Pulmonary artery endothelial cell (primary cell): ENCODE measurements at places on chromosomes 4 and X.

- no peak for DNase-seq
These were observed 70.5 kb upstream of the IRF2 start for GRCh38 chr4:184544788-184545409.

DNA sequence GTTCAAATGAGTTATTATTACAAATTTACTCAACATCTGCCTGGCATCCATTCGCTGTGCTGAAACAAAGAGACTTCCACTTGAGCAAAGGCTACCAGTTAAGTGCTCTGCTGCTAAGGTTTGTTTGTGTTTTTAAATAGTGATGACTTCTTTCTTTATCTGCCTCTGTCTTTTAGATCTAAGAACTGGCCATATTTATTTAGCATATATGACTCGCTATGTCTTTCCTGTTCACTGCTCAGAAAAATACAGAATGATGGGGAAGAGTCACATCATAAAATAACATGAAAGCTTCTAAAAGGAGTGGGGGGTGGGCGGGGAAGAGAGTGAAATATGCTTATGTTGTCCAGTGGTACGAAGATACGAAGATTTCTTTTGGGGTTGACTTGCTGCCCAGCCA, 322.2 kb downstream of the GPAT3 start:
- DNase-seq, result no peak

DNA sequence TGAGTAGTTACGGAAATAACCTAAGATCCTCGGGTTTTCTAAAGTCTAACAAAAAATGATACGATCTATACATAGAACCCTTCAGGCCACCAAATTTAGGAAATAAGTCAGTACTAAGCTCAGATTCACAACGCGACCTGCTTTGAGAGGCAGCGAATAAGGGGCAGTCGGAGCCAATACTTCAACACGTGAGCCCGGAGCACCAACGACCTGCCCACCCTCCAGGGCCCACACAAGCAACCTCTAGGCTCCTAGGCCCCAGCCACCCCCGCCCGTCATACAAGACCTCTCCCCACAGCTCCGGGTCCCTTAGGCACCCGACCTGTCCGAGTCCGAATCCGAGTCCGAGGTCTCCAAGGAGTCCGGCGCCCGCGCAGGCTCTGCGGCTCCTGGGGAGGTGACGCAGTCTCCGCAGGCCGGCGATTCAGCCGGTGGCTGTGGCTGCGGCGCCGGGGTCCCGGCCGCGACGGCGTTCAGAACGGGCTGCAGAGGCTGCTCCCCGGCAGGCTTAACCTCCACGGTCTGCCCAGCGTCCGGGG, 580 bp downstream of the NAF1 start:
- DNase-seq, result peak; percentile 11

DNA sequence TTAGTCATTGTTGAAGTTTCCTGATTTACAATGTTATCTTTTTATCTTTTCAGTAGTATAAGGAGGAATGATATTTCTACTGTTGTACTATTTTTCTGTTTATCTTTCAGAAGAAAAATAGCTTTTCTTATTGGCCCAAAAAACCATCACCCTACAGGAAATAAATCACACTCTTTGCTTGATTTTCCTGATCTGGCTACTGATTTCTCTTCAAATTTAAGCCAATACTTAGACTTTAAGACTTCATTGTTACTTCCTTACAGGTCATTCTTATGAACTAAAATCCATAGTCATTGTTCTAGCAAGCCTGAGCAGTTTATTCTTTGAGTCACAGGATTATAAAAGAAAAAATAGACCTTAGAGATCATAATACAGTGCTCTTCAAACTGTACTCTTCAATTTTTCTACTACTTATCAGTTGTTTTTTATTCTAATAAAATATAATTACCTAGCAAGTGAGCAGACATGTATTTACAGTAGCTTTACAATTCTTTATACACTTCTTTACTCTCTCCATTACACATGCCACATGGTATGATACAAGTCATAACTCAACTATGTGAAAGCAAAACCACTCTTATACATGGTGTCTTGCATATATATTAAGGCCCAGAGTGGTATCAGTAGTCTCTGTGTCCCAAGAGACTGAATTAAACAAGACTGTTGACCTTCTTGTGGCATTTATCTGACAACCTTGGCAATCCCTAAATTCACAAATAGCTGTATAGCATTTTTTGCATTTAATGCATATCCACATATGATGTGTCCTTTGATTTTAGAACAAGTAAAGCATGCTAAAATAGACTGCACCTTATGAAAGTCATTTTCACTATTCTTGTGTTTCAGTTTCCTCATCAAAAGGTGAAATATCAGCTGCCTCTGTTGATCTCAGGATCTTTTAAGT, 47.9 kb downstream of the TET2 start:
- DNase-seq, result peak; percentile 11

GRCh38 chrX:101407167-101407747, 468 bp downstream of the GLA start:
- DNase-seq, result no peak

DNA sequence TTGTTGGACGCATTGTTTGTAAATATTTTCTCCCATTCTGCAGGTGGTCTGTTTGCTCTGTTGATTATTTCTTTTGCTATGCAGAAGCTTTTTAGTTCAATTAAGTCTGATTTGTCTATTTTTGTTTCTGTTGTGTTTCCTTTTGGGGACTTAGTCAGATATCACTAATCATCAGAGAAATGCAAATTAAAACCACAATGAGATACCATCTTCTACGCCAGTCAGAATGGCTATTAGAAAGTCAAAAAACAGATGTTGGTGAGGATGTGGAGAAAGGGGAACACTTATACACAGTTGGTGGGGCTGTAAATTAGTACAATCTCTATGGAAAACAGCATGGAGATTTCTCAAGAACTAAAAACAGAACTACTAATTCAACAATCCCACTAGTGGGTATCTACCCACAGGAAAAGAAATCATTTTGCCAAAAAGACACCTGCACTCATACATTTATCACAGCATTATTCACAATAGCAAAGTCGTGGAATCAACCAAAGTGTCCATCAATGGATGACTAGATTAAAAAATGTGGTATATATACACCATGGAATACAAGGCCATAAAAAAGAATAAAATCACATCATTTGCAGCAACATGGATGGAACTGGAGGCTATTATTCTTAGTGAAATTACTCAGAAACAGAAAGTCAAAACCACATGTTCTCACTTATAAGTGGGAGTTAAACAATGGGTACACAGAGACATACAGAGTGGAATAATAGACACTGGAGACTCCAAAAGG, 8.1 kb downstream of the COQ2 start:
- no peak for DNase-seq

GRCh38 chr4:47827343-47828047, 10.4 kb downstream of the CORIN start:
- no peak for DNase-seq

- DNase-seq, result no peak
These were observed 615.6 kb downstream of the CENPC start for GRCh38 chr4:66929748-66930147.

- no peak for DNase-seq
These were observed 22.1 kb upstream of the SPATA4 start for GRCh38 chr4:176217510-176217909.

DNA sequence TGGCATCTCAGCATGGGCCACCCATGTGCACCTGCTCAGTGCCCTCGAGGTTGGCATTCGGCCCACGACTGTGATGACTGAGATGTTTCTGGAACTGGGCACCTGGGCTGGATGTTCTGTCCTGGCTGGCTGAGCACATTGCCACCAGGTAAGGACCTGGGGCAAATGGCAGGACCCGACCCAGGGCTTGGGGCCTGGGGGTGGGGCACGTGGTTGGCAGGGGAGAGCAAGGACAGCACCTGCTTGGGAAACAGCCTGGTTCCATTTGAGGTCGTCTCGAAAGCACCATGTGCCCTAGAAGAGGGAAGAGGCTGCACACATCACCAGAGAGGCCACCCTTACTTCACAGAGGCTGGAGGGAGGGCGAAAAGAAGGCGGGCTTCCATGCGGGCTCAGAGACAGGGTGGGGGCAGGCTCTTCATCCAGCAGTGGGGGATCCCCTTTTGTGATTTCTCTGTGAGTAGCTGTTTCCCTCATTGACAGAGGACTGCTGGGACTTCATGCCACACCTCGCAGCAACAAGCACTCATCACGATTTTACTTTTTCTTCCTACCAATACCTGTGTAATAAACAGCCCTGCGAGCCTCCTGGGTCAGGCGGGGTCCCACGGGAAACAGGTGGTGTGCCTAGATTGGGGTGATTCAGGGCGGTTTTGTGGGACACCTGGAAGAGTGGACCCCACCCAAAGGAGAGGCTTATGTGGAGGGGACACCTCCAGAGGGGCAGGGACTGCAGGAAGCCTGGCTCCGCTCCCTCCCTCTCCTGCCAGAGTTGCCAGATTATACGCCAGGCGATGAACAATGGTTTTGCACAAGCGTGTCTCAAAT, 12.0 kb downstream of the TMEM187 start:
- DNase-seq, result no peak

- DNase-seq, result no peak
These were observed 5.7 kb upstream of the TMEM156 start for GRCh38 chr4:39037941-39038340.

DNA sequence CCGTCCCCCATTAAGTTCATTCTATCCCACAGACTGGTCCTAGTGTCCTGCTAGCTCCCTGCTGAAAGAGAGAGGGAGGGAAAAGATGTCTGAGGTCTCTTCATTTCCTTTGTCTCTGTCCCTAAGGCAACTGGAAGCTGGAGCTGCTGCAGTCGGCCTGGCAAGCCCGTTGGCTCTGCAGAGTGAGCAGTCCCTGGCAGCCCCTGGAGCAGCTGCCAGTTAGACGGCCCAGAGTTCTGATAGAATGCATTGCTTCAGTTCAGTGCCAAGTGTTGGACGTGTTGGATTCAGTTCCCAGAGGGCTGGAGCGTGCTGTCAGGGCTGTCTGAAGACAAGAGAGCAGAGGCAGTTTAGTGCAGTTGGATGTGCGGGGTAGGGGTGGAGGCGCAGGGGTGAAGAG, 975 bp downstream of the KCNE5 start:
- no peak for DNase-seq

DNA sequence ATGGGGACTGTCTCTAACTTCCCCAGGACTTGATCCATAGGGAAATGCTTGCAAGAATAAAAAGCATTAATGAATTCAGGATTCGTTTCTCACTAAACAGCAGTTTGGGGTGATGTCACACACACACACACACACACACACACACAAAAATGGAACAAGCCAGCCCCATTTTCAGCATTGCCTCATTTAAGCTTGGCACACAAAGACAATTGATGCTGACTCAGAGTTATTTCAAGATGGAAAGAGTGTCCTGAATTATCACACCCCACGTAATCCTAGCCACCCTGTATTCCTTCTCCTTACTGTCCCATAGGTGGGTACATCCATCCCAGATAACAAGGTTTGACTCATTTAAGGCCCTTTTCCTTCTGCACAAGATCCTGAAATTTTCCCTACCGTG, 345.1 kb upstream of the HS3ST1 start:
- no peak for DNase-seq

- no peak for DNase-seq
These were observed 107.8 kb downstream of the SORCS2 start for GRCh38 chr4:7299908-7300710.

- DNase-seq, result no peak
These were observed 19.2 kb downstream of the GPC3 start for GRCh38 chrX:133966199-133966598.

GRCh38 chrX:56783450-56783831, 54.4 kb downstream of the NBDY start:
- no peak for DNase-seq

DNA sequence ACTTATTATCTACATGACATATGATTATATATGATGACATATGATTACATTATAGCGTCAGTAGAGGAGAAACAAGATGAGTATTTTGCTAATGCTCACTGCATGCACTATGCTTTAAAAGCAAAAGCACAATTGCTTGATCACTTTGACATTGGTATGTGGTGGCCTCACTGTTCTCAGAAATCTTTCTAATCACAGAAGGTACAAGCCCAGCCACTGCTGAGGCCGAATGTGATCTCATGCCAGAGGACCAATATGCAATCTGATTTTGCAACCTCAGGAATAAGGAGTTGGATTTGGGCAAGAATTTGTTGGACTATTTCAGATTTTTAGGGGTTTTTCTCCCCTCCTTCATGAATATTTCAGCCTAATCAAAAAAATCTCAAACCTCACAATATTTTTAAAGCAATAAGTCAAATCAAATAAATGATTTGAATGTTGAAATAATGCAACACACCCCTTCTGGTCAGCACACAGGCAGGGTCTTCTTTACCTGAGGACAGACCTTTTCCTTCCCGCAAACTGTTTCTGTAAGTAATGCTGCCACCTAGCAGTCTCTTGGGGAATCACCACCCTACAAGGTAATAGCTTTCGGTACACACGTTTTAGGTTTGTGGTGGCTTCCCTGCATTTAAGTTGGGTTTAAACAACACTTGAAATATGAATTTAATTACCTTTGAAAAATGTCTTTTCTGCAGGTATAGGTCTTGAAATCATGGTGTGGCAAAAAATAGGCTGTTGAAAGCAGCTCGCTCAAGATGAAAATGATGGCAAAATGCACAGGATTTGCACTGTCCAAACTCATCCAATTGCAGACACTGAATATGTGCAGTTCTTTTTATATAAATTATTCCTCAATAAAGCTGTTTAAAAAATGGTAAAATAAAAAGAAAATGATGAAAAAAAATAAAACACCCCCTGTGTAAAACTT, 4.8 kb upstream of the CXCL13 start:
- DNase-seq, result no peak

DNA sequence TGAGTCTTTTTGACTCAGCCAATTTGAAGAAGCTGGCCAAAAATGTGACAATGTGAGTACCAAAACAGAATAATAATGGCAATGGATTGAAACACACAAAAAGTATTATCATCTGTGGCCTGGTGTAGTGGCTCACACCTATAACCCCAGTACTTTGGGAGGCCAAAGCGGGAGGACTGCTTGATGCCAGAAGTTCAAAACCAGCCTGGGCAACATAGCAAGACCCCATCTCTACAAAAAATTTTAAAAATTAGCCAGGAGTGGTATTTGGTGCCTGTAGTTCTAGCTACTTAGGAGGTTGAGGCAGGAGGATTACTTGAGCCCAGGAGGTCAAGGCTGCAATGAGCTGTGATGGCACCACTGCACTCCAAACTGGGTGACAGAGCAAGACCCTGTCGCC, 41.5 kb downstream of the PLK4 start:
- no peak for DNase-seq

DNA sequence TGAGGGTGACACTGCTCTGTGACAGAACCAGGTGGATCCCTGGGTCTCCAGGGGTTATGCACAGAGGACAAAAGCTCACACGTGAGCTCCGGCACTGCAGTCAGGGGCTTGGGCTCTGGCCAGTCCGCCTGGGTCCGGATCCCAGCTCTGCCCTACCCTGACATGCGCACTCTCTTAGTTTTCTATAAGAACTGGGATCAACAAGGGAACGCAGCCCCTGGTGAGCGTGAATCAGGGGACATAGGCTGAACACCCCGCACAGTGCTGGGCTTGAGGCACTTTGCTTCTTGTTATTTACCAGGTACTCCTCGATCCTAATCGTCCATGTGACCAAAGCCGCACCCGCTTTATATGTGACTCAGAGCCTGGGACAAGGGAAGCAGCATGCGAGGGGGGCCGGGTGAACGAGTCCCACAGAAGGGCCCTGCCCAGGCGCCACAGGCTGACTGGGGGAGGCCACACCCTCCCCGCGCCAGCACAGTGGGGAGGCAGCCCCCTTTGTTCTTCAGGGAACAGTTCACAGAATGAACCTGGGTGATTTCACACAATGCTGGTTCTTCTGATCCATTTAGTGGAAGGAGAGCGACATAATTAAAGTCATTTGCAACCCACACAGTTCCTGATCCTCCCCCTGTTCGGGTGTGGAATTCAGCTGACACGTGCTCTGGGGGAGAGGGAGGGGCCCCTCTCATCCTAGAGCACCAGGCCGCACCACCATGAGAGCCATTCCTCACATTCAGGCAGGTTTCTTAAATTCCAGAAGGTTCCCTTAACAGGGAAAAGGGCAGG, 55.5 kb downstream of the WFS1 start:
- no peak for DNase-seq
